ENCODE measurements at places on chromosomes 1 and 21.

DNA sequence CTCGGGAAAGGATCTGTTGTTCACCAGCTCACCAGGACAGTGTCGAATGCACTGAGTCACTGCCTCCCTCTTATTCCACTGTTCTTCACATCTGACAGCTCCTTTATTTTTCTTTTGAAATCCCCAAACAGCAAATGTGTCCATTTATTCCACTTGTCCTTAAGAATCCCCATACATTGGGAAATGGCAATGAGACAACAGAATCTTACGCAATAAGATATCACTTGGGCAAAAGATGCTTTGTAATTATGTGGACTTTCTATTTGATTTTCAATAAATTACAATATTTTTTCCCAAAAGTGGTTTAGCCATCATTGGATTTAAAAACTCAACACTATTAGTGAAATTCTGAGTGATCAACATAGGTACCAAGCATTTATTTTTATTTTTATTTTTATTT lies 3.7 kb downstream of the KRTAP20-2 start:
- no peak for DNase-seq

DNA sequence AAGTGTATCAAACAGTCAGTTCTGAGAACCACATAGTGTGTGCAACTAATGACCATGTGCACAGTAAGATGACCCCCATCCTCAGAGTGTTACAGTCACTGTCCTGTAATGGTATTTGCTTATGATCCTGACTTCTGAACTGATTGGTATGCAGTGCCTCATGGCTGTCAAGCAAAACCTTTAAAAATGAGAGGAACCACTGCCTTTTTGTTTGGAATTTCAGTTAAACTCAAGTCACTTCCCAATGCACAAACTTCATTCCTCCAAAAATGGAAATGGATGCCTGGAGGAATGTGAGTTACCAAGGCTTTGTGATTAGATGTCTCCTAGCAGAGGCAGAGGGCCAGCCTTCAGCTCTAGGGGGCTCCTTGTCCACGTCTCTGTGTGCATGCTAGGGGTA lies 10.5 kb downstream of the C1orf198 start:
- no peak for DNase-seq

DNA sequence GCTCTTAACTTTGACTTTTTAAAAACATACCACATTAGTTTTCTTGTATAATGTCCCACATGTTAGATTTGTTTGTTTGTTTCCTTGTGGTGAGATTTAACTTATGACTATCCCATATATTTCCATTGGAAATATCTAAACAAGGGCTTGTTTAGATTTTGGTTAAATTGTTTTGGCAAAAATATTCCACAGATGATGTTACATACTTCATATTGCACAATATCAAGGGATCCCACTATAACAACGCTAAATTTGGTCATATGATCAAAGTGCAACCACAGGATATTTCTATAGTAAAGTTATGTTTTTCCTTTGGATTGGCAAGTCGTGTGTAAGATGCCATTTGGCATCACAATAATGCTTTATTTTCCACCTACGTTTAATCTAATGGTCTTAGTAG lies 396.7 kb downstream of the TGFB2 start:
- no peak for DNase-seq

DNA sequence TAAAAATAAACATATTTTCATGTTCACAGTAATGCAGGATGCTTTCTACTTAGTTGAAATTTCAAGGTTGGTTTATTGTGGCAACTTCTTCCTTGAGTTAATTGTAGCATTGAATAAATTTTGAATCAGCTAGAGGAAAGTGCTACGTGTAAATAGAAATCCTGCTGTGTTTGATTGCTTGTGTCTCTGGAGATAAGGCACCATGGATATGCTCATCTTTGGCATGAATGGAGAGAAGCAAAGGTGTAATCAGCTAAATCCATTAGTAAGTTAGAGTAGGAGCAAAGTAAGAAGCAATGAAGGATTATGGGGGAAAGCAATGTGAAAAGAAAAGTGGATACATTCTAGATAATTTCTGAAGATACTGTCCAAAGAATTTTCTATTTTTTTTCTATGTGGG lies 331.1 kb downstream of the PTPRC start:
- DNase-seq, result no peak

- DNase-seq, result no peak
Measured at GRCh38 chr1:51417496-51418383, 87.4 kb upstream of the TTC39A start.

GRCh38 chr1:165215676-165216075 lies 140.8 kb downstream of the LMX1A start:
- DNase-seq, result no peak

DNA sequence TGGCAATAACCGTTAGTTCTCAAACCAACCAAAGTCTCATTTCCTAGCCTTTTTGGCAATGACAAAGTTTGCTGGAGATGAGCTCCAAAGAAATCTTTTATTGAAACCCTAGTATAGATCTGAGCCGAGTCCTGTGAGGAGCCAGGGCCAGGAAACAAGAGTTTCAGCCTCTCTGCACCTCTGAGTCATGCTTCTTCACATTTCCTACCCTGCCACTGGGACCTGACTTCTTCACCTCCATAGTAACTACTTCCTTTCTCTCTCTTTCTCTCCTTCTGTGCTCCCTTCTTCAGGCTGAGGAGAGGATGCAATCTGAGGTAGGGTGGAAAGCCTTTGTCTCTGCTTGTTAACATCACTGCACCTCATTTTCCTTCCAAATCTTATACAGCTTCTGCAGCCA lies 38.7 kb upstream of the IPO9 start:
- no peak for DNase-seq

All from small intestine (tissue), 16 donors.